ENCODE measurements at places on chromosomes 2 and 18.

DNA sequence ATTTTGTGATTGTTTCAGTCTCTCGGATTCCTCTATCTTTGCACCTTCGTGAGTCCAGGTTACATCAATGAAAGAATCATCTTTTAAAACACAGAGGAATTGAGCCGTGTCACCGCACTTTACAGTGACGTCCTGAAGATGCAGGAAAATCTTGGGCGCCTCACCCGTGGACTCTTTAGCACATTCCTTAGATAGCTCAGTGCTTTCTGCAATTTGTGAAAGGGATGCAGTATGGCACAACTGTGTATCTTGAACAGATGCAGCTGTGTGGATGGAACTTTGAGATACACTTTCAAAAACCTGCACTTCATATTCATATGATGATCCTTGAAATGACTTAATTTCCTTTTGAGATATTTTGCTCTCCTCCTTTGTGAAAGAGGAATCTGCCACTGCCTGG, 50.9 kb downstream of the TTN start:
- no peak for DNase-seq

GRCh38 chr2:128103407-128103806, 12.4 kb downstream of the UGGT1 start:
- DNase-seq = no peak

DNA sequence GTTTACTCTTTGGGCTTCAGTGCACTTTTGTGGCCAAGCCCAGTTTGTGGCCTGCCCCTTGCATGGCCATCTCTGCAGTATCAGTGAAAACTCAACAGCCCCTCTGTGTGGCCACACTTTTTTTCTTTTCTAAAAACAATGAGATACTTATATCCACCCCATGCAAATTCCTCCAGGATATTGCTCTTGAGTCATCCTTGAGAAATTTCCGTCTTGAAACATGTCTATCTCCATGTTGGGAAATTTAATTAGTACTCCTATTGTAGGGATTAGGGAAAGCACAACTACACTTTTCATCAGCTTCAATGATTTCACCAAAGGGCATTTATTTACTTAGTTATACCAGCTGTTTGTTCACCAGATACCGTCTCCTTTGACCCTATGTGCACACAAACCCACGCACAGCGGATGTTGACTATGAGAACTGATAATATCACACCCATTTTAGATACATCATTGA, 993.1 kb downstream of the TSN start:
- no peak for DNase-seq

GRCh38 chr18:3654442-3655253, 204.7 kb downstream of the TGIF1 start:
- DNase-seq = no peak

- no peak for DNase-seq
Measured at GRCh38 chr2:239273280-239274234, 127.3 kb downstream of the HDAC4 start.

GRCh38 chr18:72407048-72407447, 137.1 kb downstream of the CBLN2 start:
- DNase-seq = no peak

- DNase-seq = no peak
Measured at GRCh38 chr18:77009675-77010074, 122.9 kb downstream of the MBP start.

GRCh38 chr18:69401226-69401971, 711 bp downstream of the DOK6 start:
- DNase-seq = no peak

Data from CD4-positive, alpha-beta T cell treated with Interleukin-12 subunit alpha and Interleukin-12 subunit beta, for 1 hour (primary cell).